ENCODE measurements at places on chromosomes 5 and 9.
A peak's percentile ranks its signal among the peaks of the same experiment; 100 is the strongest.

- DNase-seq, result no peak
Observed at GRCh38 chr5:32047056-32047455, 127.1 kb downstream of the GOLPH3 start.

DNA sequence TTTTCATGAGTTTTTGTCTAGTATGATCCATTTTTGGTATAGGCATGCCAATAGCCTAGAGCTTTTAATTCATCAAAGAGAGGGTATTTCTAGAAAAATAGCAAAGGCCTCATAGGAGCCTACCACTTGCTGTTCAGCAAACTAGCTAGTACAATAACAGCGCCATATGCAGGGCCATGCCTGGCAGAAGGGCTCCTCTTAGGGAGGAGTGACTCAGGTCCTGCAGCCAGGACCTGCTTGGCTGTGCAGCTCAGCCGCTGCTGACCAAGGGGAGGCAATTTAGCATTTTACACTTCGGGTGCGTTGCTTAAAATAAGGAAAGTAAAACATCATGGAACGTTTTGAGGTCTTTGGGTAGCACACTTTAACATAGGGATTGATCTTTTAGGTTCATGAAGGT, 100.6 kb downstream of the TRIO start:
- no peak for DNase-seq

DNA sequence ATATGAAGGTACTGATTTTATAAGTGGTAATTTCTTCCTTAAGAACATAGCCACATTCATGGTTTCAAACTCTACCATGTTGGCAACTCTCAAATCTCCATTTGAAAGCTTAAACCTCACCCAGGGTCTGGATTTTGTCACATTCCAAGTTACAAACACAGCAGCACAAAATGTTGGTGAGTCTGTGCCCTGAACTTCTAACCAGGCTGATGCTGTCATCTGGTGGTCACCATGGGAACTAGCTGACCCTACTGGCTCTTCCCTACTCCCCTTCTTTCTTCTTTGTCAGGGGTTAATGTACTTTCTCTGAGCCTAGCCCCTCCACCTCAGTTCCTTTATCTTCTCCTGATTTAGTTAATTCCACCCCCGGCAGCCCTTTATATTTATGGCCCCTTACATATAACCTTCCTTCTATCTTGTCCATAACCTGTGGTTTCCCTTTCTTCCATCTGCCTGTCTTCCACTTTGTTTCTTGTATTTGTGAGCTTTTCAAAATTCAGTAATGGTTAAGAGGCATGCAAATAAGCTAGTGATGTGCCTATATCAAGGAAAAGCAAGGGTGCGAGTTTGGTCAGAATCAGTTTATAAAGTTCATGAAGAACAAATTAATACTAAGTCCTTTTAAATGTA, 35.9 kb downstream of the TGFBR1 start:
- DNase-seq, result peak; percentile 4

- DNase-seq, result no peak
Observed at GRCh38 chr9:88011005-88011766, 36.9 kb upstream of the CDK20 start.

DNA sequence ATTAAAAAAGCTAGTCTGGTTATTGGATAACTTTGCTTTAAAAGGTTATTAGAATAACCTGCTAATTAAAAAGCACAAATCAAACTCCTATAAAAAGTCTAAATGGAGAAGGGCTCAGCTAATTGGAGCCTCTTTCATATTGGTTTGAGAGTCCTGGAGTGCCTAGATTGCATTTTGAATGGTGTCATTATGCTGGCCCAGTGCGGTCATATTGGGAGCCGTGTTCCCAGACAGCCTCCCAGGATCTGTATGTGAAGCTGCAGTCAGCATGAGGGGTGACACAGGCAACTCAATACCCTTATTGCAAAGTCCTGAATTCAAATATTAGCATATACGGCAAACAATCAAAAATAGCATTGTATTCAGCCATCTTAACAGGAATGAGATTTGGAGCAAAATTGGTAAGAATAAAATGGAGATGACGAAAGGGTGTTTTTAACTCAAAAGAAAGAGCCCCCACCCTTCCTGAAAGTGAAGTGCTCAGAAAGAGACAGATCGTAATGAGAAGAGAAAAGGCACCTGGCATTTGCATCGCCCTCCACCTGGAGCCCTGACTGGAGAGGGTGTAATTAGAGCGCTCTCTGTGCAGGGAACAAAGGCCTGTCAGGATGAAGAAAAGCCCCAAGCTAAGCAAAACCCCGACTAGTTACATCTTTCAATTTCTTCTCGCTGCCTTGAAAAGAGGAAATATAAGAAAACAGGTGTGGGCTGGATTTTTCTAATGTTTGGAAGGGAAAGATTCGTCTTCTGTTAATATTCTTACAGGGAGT, 621.0 kb upstream of the ADAMTS16 start:
- no peak for DNase-seq

- DNase-seq, result no peak
Observed at GRCh38 chr5:178392931-178393394, 160.4 kb upstream of the PHYKPL start.

- DNase-seq, result no peak
Observed at GRCh38 chr5:95842854-95843544, 20.5 kb upstream of the GLRX start.

DNA sequence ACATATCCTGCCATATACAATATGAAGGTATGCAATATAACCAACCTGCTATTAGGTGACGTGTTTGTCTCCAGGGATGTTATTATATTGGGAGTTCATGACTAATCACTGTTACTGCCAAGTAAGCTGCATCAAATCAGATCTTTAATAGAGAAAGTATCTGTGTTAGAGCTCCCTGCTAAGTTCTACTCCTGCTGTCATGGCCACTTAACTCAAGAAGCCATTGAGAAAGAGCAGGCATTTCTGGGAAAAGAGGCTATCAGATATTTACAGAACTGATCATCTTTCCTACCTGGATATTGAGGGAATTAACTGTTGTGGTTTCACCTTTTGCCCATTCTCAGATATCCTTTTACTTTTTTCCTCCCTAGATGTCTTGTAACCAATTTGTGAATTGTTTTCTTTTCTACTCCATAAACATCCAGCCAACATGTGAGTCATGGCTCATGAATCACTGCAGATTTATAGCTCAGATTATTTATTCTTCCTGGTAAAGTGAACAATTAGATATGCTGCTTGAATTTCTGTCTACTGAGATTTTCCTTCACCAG, 634.8 kb upstream of the FAM174A start:
- peak; percentile 25 for DNase-seq

DNA sequence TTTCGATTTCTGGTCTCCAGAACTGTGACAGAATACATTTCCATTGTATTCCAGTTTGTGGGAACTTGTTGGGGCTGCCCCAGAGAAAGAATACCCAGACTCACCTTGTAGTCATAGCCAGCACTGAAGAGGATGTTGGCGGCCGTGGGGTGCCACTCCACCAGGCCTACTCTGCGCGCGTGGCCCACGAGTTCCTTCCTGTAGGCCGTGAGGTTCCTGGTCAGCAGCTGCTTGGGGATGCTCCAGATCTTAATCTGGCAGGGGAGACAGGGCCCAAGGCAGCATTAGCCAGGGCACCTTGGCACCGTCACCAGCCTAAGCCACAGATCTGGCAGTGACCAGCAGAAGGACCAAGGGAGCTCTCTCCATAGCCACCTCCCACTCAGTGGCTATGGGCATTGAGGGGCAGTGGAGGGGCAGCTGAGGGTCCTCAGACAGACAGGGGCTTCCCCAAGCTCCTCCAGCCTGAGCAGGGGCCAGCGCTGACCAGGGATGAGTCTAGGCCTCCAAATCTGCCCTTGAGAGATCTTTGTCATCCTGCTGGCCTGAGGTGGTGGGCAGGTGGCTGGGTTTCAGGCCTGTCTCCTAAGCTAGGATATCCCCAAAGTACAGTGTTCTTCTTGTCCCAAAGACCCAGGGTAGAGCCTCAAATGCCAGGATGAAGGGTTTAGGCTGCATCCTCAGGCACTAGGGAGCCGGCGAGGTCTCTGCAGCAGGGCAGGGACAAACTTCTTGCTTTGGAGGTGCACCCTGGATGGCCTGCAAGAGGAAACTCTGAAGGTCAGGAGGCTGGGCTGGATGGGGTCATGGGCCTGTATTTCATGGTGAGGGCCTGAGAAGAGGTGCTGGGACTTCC, 15.9 kb upstream of the TRIM14 start:
- no peak for DNase-seq

DNA sequence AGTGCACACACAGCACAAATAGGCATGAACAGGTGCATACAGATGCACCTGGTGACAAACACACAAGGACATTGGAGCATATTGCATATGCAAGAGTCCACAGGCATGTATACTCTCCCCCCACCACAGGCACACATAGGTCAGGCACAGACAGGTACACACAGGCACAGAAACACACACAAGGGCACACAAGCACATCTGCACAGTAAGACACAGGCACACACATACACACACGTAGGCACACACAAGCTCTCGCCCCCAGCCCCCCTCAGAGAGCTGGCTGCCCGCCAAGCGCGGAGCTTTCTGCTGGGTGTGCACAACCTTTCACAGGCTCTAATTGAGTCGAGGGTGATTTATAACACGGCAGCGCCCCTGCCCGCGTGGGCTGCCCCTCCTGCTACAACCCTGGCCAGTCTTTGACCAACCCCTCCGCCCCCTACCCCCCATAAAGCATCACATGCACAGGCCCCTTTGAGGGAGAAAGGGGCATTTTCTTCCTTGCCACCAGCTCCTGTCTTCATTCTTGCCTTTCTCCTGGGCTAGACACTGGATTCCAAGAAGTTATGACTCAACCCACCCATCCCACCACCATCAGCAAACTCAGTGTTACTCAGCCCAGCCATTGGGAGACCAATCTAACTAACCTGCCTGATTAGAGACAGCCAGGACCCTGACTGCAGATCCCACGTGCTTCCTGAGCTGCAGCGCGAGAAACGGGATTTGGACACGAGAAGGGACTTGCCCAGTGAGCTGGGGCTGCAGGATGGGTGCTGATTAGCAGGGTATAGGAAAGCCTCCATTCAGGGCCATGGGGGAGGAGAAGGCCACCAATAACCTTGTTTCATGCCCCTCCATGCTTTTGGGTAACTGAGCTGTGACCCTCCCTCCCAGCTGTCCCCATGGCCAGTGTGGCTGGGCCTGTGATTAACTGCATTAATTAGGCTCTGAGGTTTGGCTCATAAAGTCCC, 42.8 kb upstream of the PSD2 start:
- no peak for DNase-seq

GRCh38 chr5:110865400-110866094, 126.7 kb downstream of the SLC25A46 start:
- peak; percentile 22 for DNase-seq

- no peak for DNase-seq
Observed at GRCh38 chr9:117644932-117645636, 59.1 kb upstream of the TLR4 start.

DNA sequence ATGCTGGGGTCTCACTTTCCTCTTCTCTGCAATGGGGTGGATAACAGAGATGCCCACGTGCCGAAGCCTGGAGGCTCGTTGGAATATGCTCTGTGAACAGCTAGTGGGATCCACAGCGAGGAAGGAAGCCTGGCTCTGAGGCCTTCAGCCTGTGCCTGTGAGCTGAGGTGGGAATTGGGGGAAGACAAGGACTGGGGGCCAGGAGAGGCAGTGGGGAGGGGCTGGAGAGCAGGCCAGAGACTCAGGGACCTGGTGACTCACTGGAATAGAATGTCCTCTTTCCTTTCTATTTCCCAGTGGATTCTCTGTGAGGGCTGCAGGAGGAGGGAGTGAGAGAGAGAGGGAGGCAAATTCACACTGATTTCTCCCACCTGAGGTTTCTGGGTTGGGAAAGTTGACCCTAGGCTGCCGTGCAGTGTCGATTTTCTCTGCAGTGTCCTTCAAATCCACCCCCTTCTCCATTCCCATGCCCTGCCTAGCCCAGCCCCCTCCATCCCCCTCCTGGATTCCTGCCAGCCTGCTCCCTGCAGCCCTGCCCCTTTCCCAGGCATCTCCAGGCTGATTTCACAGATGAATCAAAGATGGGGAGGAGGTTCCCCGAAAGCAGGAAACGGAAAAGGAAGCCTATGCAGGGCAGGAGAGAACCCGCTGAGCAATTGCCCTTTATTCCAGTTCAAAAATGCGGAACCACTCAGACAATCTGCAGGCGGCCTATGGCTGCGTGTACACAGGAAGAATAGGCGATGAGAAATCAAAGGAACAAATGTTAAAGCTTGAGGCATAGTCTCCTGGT, 1.4 kb upstream of the SPAAR start:
- DNase-seq, result peak; percentile 3

GRCh38 chr5:136350343-136350742, 15.0 kb downstream of the TRPC7 start:
- DNase-seq, result no peak

- DNase-seq, result no peak
Observed at GRCh38 chr9:82606492-82607382, 456.2 kb downstream of the RASEF start.

GRCh38 chr5:134738963-134739661, 764 bp downstream of the CAMLG start:
- peak; percentile 48 for DNase-seq

DNA sequence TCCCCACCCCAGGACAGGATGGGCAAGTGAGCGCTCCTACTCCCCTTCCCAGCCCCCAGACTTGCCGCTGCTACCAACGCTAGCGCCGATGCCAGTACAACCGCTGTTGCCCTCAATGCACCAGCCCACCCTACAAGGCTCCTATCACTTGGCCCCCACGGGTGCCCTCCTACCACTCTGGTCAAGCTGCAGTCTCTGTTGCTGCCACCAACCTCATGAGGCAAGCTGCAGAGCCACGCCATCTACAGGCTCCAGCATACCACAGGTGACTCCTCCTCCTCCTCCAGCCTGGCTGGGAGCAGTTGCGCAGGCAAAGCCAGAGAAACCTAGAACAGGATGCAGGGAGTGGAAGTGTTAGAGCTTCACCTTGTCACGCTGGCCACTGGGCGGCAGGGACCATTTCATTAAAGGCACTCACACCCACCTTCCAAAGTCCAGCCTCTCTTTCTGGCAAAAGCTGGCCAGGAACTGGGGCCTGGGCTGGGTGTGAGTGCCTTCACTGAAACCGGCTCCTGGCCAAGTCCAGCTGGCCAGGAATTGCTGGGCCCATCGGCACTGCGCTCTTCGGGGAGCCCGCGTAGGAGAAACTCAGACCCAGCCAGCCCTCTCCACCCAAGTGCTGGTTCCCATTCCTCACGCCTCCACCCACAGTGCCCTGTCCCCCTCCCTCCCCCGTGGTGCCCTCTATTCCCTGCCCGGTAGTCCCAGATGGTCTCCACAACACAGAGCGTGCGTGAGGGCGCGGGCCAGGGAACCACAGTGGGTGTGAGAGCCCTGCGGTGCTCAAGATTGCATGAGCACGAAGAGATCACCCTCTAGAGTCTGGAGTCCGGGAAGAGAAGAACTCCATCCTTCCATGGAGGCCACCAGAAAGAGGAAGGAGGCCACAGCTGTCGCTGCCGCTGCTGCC, 1.6 kb upstream of the PCAT7 start:
- peak; percentile 58 for DNase-seq

All from SHP77 (cell line).